HS-27A (cell line): ENCODE measurements at places on chromosomes 5 and 9.

DNA sequence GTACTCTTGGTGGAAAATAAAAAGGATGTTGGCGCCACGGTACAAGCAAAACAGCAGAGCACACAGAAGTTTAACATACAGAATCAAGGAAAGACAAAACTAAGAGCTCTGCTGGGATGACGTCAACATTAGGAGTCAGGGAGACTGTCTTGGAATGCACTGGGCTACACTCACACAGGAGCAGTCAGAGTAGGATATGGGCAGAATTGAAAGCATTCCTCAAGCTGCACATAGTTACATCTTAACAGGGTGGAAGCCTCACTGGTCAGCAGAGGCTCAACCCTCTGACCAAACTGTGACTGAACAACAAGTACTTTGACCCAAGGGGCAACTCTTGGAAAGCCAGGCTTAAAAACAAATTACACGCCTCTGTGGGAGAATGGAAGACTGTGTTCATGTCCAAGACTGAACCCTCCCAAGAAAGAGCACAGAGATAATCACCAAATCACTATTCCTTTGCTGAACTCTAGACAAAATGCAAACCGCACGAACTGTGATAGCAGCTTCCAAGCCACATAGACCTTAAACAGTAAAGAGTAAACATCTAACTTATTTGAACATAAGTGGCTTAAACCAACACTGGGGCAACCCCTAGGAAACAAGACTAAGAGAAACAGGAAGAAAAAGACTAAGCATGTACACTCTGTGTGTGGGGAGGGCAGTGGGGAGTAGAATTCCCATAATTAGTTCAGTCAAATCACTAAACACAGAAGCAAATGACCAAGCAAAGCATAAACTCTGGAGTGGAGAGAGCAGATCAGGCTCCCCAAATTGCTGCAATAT, 772.7 kb downstream of the PRELID2 start:
- DNase-seq = no peak

GRCh38 chr9:36530224-36530623, 42.5 kb upstream of the MELK start:
- DNase-seq = no peak

DNA sequence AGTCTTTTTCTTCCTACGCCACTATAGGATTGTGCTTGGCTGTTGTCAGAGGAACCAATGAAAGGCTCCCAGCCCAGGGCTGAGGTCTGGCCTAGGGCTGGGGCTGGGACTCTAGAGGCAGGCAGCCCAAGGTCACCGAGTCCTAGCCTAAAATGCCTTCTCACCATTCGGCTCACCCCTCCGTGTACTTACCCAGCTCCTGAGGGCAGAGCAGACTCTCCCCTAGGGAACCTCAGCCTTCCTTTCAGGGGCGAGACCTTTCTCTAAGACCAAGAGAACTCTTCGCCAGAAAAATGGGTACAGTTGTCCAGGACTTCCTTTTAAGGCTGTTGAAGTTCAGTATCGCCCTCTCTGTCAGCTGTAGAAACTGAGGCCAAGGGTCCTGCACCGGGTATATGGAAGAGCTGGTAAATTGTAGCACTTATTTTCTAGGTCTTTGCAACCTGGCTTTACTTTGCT, 1.7 kb upstream of the SPRY4 start:
- DNase-seq = no peak

DNA sequence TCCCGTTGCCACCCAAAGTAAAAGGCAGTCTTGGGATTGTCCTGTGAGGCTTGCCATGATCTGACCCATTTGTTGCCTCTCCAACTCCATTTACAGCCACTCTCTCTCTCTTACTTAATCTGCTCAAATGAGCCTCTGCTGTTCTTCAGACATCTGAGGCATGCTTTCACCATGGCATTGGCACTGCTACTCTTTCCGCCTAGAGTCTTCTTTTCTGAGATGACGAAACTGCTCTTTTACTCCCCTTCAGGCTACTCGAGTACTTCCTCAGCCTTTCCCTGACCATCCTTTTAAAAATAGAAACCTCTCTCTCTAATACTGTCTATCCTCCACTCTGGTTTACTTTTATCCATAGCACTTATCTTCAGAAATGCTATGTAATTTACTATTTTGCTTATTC, 9.0 kb downstream of the FOCAD start:
- DNase-seq = no peak

GRCh38 chr5:135571902-135572301, 6.9 kb downstream of the CXCL14 start:
- no peak for DNase-seq

GRCh38 chr5:43839218-43839617, 236.2 kb downstream of the NNT start:
- peak; percentile 91 for DNase-seq

GRCh38 chr5:34574936-34575467, 81.1 kb upstream of the RAI14 start:
- no peak for DNase-seq

DNA sequence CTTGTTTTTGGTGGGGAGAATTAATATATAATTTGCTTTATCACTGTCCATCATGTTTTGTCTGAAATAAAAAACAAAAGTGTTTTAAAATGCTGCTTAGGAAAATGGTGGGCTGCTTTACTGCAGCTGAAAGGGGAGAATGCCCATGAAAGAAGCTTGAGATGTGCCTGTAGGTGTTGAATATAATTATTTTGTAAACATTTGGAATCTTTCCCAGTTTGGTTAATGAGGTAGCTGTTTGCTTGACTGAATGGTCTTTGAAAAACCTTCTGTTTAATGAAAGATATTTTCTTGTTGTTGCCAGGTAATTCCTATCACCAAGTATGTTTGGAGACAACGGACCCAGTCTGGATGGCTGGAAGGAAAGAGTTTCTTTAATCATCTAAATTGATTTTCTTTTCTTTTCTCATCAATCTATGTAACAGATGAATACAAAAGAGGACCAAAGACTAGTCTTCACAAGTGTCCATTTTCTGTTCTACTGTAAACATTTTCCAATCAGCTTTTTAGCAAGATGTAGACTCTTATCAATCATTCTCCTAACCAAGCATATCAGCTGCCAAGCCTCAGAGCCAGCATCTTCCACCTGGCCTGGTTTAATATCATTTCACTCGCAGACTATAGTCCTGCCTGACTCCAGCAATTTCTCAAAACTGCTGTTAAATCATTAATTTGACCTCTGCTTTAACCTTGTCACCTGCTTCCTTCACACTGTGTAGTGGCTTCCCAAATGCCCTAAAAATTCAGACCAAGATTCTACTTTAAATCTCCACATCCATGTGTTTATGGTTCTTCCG, 441.2 kb upstream of the CHD1 start:
- no peak for DNase-seq

GRCh38 chr9:120916588-120916987, 10.0 kb downstream of the TRAF1 start:
- no peak for DNase-seq

- no peak for DNase-seq
These were observed 439.9 kb upstream of the TLE4 start for GRCh38 chr9:79131824-79132377.

- no peak for DNase-seq
These were observed 14.3 kb downstream of the OTULIN start for GRCh38 chr5:14678773-14679334.

DNA sequence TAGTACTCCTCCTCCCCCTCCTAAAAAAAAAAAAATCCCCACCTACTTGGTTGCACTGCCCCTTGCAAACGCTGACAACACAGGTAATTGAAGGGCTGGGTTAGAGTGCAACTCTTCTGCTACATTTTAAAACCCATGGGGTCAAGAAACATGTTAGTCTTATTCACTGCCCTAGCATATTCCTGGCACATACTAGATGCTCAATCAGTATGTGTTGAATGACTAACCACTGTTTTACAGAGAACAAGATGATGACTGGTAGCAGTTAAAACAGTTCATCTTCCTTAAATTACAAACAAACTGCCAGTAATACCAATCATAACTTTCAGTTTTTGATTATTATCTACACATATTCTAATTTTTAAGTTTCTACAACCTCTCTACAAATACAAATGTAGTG, 124.4 kb downstream of the NFIB start:
- DNase-seq = no peak

DNA sequence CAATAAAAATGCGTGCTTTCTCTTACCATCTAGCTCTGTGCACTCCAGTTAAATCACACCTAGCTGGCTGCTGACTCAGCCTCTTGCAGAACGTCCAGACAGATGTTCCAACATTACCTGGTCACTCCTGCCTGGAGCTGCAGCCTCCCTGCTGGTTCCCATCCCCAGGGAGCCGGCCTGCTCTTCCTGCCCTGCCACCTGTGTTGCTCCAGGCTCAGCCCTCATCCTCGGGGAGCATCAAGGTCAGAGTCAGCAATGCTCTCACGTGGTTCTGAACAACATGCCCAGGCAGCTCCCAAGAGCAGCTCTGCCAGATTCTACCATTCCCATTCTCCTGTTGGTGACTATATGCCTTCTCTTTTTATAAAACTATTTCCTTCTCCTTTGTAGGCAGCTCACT, 81.3 kb downstream of the GADD45G start:
- no peak for DNase-seq

DNA sequence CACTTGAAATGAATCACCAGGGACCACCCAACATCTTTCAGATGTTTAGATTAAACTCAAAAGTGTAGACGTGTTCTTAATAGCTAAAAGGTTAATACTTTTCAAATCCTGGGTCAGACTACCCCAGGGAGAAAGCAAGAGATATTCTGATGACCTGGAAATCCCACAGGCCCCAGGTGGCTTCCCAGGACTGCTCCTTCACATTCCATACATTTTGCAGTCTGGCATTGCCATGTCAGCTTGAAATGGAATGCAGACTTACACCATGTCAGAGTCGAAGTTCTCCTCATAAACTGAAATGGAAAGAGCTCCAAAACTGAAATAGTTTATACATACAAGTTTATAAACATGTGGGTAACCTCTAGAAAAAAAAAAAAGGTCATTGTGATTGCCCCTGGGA, 61.5 kb downstream of the TMEM167A start:
- DNase-seq = no peak

DNA sequence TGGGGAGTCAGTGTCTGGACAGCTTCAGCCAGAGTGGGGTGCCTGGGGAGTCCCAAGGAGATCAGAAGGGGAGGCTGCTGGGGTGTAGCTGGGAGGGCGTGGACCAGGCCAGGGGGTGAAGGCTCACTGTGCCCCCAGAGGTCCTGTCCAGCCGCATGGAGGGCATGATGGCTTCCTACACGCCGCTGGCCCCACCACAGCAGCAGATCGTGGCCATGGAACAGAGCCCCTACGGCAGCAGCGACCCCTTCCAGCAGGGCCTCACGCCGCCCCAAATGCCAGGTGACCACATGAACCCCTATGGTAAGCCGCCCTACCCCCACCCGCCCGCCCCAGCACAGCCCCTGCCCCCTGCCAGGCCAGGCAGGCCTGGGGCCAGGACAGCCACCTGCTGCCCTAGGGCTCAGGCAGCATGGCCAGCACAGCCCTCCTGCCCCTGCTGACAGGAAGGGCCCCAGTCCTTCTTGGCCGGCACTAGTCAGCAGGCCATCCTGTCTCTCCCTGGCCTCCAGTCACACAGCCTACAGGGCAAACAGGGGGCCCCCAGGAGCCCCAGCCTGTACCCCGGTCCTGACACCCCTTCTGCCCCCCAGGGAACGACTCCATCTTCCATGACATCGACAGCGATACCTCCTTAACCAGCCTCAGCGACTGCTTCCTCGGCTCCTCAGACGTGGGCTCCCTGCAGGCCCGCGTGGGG, 82.1 kb downstream of the LMX1B start:
- no peak for DNase-seq

- DNase-seq = no peak
These were observed 63.8 kb downstream of the TARS1 start for GRCh38 chr5:33504570-33504969.

- DNase-seq = no peak
These were observed 245.8 kb downstream of the TLE4 start for GRCh38 chr9:79817438-79818004.

- DNase-seq = no peak
These were observed 727 bp upstream of the ADRB2 start for GRCh38 chr5:148825716-148826052.

- no peak for DNase-seq
These were observed 806 bp upstream of the CDC42SE2 start for GRCh38 chr5:131262953-131263541.

- DNase-seq = no peak
These were observed 11.3 kb downstream of the RALGPS1 start for GRCh38 chr9:126925876-126926275.

- no peak for DNase-seq
These were observed 20.4 kb upstream of the DELE1 start for GRCh38 chr5:141903261-141903660.

GRCh38 chr5:83703059-83703458, 17.6 kb downstream of the HAPLN1 start:
- DNase-seq = no peak

- no peak for DNase-seq
These were observed at the start of gene FST for GRCh38 chr5:53480416-53481158. TSS of gene FST (plus strand) at chr5:53480629. CDS start at chr5:53480792, 163 bp downstream.

DNA sequence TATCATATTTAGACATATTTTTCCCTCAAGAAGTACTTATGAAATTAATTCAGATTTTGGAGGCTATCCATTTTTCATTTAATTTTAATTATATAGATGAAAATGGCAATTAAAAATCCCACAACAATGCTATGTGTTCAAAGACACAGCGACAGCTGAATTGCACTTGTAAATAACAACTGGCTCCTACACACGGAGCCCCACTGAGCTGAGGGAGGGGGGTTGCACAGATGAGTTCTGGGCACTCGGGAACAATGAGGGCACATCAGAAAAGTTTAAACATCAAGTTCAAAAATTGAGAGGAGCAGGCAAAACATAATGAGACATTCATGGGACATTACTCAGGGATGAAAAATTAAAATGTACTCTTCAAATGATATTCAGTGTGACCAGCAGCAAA, 104.9 kb downstream of the MARCHF3 start:
- no peak for DNase-seq

- no peak for DNase-seq
These were observed 73.1 kb downstream of the HSPA4 start for GRCh38 chr5:133124891-133125290.

GRCh38 chr5:14241141-14241540, 98.0 kb downstream of the TRIO start:
- no peak for DNase-seq

DNA sequence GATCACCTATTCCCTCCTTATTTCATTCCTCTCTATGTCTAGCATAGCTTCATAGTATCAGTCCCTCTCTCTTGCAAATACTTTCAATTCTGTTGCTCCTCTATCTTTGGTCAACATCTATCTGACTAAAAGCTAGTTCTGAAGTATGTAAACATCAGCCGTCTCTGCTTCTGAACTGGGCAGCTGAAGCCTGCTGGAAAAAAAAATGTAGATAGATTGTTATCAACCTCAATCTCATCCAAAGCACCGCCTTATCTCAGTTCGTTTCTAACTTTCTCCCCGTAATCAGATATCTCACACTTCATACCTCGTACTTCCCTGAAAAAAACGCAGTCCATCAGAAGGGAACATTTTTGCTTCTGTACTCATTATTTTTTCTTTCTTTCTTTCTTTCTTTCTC, 4.5 kb upstream of the SEMA6A start:
- no peak for DNase-seq

DNA sequence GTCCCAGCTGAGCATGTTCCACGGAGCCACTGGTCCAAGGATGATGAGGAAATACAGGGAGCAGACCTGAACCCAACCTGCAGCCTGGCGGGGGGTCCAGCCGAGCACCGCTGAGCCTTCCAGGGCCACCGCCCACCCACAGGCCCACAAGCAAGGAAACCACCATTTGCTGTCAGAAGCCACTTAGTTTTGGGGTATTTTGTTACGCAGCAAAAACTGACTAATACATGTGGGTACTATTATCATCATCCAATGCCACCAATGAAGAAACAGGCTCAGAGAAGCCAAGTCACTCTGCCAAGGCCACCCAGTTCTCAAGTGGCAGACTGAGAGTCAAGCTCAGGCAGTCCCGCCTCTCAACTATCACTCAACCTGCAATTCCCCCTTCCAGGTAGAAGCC, 48.0 kb upstream of the RXRA start:
- no peak for DNase-seq

GRCh38 chr9:3127564-3127963, 283.7 kb upstream of the PUM3 start:
- DNase-seq = no peak
